ENCODE measurements at places on chromosomes 1 and 21.

DNA sequence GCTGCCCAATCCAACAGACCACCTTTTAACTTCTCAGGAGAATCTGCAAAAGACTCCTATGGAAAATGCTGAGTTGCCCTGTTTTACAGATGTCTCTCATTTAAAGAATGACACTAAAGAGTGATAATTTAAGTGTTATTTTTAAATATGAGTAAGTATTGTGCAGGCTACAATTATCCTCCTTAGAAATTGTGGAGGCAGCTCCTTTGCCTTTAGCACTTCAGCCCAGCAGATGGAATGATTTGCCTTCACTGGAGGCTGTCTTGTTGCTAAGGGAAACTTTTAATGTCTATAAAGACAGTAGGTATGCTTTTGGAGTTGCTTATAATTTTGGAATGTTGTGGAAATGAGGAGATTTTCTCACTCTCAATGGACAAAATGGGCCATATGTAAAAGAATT lies 1345.5 kb downstream of the NCAM2 start:
- DNase-seq: no peak

DNA sequence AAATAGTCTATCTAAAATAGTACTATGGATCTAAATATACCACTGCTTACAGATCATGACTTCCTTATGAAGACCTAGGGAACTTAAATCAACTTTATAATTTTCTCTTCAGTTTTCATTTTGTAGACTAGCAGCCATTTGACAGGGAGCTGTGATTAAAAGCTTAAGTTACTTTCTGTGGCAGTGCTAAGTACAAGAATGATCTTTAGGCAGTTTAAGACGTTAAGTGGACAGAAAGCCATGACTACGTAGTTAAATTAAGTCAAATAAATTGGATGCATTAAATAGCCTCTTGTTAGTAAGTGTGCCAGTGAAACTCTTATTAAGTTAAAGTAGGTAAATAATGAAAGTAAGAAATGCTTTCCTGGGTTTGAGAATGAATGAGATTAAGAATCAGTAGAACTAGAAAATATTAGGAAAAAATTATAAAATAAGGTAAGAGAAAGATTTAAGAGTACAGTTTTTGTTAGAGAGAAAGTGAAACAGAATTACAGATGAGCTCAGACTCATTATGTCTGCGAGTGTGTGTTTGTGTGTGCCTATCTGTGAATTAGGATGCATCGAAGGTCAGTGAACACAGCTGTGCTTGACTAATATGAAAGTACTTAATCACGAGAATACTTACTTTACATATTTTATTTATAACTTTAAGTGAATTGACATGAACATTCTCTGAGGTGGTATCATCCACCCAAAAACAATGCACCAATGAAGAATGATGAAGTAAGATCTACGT lies 336.9 kb downstream of the KCNT2 start:
- no peak for DNase-seq

- no peak for DNase-seq
Observed at GRCh38 chr1:146031476-146031875, 9.9 kb upstream of the HJV start.

- DNase-seq: peak; percentile 99
Observed at GRCh38 chr1:85584264-85584781, 3.8 kb downstream of the CCN1 start.

- DNase-seq: no peak
Observed at GRCh38 chr1:21822349-21822748, 10.3 kb downstream of the LDLRAD2 start.

GRCh38 chr1:119353836-119354235 lies 14.7 kb upstream of the HAO2 start:
- DNase-seq: no peak

GRCh38 chr1:175887981-175888428 lies 144.6 kb upstream of the TNR start:
- peak; percentile 64 for DNase-seq

GRCh38 chr21:44951186-44951915 lies 11.5 kb downstream of the SLX9 start:
- DNase-seq: no peak

DNA sequence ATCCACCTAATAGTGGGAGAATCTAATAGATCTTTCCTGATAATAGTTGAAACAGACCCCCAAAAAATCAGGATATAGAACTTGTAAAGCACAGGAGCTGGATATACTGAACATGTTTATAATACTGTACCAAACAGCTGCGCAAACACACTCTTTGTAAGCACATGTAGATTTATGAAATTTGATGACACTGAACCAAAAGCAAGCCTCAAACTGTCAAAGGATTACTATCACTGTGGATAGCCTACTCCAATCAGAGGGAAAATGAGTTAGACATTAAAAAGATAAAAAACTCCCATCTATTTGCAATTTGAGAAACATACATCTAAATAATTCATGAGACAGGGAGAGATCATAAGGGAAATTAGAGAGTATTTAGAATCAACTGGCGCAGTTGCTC lies 26.1 kb downstream of the RCAN3 start:
- no peak for DNase-seq

- DNase-seq: no peak
Observed at GRCh38 chr1:205042911-205043806, at the start of gene CNTN2. Gene CNTN2 (plus strand): TSS chr1:205043212. CDS start chr1:205053186, 9,974 bp downstream.

Data from ELR (cell line).